Islet precursor cell (in vitro differentiated cells): ENCODE measurements at places on chromosomes 5 and 9.

- no peak for DNase-seq
Observed at GRCh38 chr5:42490831-42491230, 67.6 kb downstream of the GHR start.

GRCh38 chr9:100072805-100073204 lies 26.0 kb downstream of the ERP44 start:
- no peak for DNase-seq

DNA sequence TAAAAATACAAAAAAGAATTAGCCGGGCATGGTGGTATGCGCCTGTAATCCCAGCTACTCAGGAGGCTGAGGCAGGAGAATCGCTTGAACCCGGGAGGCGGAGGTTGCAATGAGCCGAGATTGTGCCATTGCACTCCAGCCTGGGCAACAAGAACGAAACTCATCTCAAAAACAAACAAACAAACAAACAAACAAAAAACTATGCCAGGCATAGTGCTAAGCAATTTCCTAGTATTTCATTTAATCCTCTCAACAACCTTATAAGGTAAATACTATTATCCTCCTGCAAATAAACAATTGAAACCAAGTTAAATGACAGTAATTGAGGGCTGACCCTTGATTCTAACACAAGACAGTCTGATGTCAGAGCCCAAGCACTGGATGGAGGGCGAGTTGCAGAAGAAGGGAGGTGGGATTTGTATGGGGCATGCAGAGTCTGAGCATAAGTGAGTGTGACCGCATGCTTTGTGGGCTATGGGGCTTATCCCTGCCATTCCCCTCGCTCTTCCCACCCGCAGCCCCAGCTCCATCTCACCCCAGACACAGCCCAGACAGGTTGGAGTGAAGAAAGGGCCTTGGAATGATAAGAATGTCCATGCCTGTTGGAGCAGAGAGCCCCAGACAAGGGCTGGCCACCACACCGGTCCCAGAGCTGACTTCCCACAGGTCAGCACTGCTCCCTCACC lies 24.3 kb upstream of the RPS14 start:
- peak; percentile 100 for DNase-seq

GRCh38 chr5:76427206-76428140 lies 24.4 kb downstream of the IQGAP2 start:
- DNase-seq = no peak

- DNase-seq = no peak
Observed at GRCh38 chr9:127421057-127421456, 3.1 kb upstream of the ZNF79 start.
